ENCODE measurements at places on chromosomes 3 and 15.

- no peak for DNase-seq
Observed at GRCh38 chr3:66010739-66011655, 27.7 kb downstream of the MAGI1 start.

DNA sequence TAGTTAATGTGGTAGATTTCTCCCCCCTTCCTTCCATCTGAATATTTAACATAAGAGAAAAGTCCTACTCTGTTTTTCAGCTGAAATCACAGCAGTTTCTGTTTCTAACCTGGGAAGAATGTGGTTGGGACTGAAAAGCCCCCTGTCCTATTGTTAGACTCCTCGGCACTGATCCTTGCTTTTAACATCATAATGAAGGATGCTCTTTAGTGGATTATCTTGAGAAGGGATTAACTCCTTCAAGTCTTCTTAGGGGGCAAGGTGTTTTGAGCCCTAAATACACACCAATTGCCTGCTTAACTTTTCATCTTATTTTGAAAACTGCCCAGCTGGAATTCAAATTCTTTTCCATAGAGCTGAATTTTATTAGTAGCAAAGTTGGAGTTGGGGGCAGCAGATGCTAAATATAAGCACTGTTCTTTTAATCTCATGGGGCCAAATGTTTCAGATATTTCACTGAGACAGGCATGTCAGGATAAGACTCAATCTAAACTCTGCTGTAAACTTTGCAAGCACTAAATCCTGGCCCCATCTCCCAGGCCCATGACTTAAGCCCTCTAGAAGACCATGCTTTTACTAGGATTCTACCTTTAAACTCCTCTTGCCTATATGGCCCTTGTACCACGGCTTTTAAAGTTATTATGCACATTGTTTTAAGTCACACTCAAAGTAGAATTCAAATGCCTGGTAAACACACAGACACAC, 243.2 kb upstream of the NR2F2 start:
- no peak for DNase-seq

DNA sequence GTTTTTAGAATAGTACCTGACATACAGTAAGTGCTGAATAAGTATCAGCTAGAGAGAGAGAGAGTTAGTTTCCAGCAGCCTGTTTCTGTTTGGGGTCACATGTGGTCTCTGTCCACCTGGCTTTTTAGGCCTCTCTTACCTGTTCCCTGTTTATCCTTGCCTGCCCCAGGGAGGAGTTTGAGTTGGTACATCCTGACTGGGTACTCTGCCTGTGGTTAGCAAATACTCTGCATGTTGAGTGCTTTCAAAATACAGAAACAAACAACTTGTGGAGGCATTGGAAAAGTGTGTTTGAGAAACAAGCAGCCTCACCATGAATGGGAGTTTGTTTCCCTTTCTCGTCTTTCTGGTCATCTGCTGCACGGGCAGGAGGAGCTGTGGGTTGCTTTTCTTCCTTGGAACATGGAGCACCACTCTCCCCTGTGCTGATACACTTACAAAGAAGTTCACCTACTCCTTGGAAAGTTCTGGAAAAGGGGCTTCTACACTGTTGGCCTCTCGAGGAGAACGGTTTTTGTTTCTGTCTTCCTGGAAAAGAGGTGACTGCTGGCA, 166.1 kb downstream of the PGPEP1L start:
- DNase-seq: no peak

DNA sequence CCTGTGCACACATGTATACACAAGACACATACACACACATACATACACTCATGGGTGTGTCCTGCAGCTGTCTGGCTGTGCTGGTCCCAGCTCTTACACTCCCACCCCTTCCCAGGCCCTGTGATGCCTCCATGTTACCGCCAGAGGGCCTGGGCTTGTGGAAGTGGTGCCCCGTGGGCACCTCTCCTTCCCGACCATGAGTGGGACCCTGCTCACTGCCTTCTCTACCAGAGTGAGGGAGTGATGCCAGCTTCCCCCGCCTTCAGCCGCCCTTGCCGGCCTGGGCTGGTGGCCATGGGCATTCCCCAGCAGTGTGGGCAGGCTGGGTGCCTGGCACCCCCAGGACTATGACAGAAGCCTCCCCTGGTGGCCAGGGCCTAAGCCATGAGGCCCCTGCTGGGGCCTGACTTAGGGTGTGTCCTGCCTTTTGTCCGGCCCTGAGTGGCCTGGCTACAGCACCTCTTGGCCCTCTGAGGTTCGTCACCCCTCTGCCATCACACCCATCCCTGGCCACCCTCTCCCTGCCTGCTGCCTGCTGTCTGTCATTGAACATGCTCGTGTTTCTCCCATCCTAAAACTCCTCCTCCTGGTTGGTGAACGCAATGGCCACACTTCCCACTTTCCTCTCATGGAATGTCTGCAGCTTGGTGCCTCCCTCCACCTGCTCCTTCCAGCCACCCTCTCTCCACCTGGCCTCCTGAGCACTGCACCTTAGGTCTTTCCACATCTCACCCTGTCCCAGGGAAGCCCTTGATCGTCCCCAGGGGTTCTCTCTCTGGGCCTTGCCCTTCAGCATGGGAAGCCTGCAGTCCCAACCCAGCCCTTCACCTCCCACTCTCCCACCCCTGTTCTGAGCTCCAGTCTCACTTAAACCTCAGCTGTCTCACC, 14.6 kb downstream of the HDAC11 start:
- no peak for DNase-seq

- DNase-seq: no peak
Observed at GRCh38 chr15:58002338-58003126, 63.0 kb downstream of the ALDH1A2 start.

Measured in left colon (tissue), 2 donors.